ENCODE measurements at places on chromosomes 7 and 10.
A peak's percentile ranks its signal among the peaks of the same experiment; 100 is the strongest.

DNA sequence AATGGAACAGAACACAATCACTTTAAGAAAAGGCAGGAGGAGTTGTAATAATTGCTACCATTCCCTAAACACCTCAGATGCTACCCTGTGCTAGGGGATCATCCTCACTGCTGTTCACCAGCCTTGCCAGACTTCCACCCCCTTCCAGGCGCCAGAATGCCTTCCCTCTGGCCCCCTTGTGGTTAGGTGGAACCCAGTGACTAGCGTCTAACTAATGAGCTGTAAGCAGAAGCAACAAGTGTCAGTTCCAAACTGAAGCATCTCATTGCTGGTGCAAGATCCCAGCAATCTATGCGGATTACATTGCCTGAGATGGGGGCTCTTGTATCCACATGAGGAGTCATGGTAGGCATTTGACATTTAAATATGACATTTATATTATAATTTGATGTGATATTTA lies 86.6 kb downstream of the FRMD4A start:
- DNase-seq: no peak

DNA sequence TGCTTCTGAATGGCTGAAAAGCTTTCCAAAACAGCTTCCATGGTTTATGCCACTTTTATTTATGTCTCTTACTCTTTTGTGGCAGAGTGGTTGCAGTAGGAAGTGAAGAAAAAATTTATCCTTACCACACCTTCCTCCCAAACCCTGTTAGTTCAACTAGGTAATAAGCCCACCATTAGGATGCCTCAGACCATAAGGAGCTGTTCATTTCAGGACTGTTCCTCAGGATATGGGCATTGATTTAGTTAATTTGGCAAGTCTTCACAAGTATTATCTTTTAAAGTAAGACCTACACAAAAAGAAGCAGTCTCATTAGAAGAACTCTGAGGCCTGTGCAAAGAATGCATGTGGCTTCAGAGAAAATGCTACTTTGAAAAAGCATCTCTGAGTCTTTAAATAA lies 82.9 kb upstream of the PDLIM1 start:
- no peak for DNase-seq

DNA sequence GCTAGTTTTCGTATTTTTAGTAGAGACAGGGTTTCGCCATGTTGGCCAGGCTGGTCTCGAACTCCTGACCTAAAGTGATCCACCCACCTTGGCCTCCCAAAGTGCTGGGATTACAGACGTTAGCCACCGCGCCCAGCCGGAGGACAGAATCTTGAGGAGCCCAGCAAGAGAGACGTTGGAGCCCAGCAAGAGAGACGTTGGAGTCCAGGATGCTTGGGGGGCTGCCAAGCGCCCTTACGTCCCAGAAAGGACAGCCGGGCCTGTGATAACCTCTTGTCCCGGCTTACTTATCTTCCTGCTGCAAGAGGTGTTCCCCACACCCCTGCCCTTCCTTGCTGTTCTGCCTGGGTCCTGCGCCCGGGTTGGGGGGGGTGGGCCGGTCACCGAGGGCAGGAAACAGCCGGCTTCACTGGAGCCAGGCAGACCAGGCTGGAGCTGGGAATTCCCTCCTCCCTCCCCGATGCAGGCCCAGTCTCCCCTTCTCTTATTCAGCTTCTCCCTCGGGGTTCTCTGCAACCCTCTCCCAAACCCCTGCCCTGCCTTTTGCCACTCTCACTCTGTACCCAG lies 1.9 kb upstream of the EPHB4 start:
- DNase-seq: no peak

DNA sequence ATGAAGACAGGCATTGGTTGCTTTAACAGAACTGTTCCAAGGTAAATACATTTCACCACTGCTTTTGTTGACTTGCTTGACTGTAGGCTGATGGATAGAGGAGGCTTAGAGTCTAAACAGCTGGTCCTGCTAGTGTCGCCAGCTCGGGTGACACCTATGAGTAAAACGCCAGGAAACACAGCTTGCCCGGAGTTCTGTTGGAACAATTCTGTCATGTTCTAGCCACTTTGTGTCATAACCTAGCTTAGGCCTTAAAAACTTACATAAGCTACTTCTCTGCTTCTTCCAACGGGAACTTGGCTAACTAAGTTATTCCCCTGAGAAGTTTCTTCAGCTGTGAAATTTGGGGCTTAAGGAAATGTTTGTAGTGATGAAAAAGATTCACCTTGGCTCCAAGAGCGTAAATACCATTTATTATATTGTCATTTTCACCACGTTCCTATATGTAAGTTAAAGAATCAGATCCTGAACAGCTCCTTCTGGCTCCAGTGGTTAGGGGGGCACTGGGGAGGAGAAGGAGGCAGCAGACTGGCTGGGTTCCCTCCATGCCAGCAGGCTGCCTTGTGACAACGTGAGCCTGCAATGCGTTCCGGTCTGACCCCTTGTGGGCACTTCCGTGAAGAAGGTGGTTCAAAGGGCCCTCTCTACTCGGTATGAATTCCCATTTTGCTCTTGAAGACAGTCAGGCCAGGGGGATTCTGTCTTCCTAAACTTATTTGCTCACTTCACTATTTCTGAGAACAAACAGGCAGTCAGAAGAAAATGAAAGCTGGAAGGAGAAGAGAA lies 253.2 kb downstream of the BMPER start:
- DNase-seq: no peak

DNA sequence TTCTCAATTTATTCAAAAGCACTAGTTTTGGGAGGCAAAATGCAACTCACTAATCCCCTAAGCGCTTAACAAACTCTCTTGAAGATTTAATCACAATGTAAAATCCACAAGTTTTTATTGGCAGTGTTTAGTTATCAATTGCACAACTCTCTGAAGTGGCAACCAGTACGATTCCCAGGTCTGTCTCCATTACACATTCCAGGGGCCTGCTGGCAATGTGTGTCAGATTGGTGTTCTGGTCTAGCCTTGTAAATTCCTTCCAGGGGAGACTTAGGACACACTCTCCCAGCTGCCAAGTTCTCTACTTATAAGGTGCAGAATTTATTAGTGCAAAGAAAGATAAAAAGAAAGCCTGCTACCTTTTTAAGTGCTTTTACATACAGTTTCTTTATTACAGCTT lies 164.7 kb upstream of the HPS1 start:
- DNase-seq: no peak

GRCh38 chr7:38351601-38352000 lies 78.2 kb upstream of the TARP start:
- DNase-seq: no peak

- no peak for DNase-seq
Measured at GRCh38 chr10:21053953-21054690, 157.0 kb upstream of the NEBL start.

- no peak for DNase-seq
Measured at GRCh38 chr7:151211155-151211772, 976 bp upstream of the H2BK1 start.

DNA sequence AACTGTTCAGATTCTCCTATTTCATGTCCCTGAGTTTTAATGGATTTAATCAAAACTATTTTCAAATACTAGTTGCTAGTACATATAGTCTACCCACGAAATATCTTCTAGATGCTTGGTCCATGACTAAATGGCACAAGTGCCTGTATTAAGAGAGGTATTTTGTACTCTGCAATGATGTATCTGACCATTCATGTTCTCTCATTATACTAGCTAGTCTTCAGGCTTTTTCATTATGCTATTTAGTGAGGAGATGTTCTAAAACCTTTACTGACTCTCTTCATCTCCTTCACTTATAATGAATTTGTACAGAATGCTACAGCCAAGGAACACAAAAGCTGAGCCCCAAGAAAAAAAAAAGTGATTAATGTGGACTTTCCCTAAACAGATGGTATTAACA lies 222.5 kb downstream of the AHR start:
- no peak for DNase-seq

DNA sequence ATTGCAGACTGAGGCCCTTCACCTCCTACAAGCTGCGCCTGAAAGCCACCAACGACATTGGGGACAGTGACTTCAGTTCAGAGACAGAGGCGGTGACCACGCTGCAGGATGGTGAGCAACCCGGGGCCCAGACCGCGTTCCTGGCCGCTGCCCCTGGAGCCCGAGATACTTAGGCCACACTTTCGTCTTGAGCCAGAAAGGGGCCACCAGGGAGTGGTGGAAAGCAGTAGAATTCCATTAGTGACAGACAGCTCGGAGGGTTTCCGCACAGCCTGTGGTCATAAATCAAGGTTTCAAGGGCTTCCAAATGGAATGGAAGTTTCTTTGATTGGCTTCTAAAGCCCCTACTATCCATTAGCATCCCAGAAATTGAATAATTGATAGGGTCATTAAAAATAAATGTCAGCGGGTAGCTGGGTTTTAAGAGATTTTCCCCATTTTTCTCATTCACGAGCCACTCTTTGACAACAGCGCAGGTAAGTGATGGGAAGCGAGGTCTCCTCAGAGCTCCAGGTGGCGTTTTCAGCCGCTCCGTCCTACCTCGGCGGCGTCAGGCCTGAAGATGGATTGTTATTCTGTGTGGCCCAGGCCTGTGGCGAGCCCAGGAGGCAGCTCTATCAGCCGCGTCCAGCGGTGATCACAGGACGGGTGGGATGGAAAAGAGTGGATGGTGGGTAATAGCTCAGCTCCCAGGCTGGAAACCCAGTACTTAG lies 523.5 kb upstream of the FOXK1 start:
- no peak for DNase-seq

DNA sequence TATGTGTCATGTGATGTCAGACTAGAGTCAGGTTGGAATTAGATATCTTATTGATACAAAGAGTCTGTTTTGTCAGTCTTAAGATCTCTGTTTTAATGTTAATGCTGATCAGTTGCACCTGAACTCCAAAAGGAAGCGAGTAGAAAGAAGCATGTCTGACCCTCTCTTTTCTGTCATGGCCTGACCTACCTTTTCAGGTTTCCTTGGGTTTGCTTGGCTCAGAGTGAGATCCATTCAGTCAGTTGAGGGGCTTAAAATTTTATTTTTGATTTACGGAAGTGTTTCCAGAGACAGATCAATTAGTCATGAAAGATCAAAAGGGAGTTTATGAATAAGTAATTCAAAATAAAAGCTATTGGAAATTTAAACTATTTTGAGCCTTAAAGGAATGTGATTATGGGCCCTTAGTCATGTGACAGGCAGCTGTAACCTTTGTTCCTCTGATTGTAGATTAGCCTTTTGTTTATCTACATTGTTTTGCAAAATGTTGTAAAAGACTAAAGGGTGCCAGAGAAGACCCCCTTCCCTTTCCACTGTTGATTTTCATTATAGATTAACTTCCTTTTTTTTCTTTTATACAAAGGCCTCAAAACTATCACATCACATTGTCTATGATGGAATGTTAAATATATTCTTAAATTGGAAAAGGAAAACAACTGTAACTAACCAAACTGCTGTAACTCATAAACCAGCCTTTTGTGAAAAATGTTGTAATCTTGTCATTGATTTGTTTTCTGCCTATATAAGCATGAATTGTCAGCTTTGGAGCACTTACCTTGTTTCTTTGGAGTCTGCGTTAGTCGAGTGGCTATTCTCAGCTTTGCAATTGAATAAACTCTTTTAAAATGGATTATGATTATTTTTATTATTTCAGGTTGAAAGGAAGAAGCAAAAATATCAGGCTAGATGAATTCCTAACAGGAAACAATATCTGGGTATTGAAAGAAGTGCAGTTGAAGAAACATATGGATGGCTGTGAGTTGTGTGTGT lies 195.5 kb upstream of the MBL2 start:
- no peak for DNase-seq

DNA sequence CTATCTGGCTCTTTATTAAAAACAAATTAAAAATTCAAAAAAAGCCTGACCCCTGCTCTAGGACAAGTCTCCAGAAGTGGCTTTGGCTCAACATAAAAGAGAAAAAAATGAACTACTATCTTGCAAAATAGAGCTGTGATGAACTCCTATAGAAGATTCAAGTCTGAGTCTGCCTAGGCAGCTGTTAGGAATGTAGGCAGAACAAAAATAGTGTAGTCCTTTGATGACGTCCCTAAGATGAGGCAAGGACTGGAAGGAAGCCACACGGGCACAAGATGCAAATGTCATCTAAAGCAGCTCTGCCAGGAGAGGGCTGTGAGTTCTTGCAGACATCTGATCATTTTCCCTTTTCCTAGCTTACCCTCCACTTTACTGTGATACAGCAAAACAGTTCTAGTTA lies 20.5 kb downstream of the ASNS start:
- no peak for DNase-seq

GRCh38 chr7:81298951-81299666 lies 380.3 kb upstream of the SEMA3C start:
- no peak for DNase-seq

DNA sequence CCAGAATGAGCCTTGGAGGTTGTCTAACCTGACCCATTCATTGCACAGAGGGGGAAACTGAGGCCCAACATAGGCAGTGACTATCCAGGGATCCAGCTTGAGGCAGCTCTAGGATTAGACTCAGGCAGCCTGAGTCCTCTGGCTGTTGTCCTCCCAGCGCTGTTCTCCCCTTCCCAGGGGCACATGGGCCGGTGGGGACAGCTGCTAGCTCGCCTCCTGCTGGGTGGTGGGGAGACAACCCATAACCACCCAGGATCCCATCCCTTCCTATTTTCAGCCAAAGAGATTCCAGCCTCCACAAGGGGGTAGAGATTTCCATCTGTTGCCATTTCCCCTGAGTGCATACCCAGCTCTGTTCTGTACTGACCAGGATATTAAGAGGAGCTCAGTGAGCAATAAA lies 145.1 kb upstream of the GPR26 start:
- peak; percentile 5 for DNase-seq

- DNase-seq: no peak
Measured at GRCh38 chr7:133190172-133190528, 62.7 kb upstream of the EXOC4 start.

DNA sequence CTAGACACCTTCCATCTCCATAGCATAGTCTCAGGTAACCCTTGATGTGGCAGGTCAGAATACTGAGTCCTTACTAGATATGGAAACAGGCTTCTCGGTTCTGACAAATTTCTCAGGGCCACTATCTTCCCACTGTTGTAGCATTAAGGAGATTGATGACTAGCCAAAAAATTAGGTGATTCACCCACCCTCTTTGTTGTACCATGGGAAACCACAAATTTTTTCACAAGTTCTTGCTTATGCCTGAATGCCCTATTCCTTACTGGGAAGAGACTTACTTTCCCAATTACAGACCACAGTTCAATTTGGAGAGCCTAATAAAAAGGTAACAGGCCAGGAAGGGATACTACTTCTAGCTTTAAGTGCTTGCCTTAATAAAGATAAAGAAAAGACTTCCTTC lies 948.8 kb downstream of the GRM8 start:
- no peak for DNase-seq

- no peak for DNase-seq
Measured at GRCh38 chr10:5844345-5845055, 31.3 kb upstream of the GDI2 start.

DNA sequence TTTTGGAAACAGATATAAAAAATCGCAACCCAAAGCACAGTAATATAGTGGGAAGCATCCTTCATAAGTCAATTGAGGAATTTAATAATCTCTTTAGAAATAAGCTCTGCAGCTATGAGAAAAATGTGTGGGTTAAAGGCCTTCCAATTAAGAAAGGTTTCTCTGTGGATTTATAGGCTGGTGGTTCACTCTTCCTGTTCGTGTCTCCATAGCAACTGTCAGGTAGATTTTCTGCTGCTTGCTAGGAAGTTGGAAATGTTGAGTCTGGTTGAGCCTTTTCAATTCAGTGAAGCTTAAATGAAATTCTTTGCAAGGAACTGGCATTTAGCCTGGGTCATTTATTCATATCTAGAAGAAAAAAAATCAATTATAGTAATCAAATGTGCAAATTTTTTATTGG lies 652.8 kb upstream of the CELF2 start:
- DNase-seq: no peak

Measured in ureter (tissue), 1 donor.